Right cardiac atrium (tissue), 5 donors: ENCODE measurements at places on chromosomes 5 and 9. TPM values are rescaled to one million over a fixed set of nuclear protein-coding genes. Genes with fewer than 3 reads are reported as not detected.

- no peak for DNase-seq
Measured at GRCh38 chr5:62671479-62671878, 92.9 kb downstream of the LRRC70 start.

DNA sequence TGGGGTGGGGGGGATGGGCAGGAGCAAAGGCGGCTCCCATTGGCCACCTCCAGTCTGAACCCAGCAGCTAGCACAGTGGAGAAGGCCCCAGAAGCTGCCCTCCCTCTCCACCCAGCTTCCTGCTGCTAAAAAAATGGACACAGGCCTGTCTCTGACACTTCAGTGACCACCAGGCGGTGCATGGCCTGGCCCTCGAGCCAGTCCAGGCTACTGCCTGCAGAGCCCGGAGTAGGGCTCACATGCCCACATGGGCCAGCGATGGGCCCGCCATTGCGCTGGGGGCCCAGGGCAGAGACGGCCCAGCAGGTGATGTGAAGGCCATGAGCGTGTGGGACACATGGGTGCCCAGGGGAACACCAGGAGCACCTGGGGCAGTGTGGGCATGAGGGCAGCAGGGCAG, 52.1 kb upstream of the NOTCH1 start:
- DNase-seq = peak; percentile 39

DNA sequence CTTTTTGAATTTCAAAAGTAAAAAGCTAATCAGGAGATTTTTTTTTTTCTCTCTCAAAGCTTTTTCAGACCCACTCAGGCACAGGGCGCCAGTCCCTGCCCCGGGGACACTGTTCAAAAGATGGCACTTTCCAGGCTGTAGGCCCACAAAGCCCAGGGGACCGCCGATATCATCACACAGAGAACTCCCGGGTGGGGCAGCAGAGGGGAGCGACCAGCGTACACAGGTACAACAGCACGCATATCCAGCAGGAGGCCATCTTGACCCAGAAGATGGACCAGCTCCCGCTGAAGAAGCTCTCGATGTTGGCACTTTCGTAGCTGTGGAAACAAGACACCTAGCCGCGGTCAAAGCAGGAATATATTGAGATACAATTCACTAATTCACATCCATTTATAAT, 108.3 kb downstream of the THBS4 start:
- DNase-seq = no peak

- no peak for DNase-seq
Measured at GRCh38 chr5:113221294-113222176, 213.3 kb downstream of the TSSK1B start.

DNA sequence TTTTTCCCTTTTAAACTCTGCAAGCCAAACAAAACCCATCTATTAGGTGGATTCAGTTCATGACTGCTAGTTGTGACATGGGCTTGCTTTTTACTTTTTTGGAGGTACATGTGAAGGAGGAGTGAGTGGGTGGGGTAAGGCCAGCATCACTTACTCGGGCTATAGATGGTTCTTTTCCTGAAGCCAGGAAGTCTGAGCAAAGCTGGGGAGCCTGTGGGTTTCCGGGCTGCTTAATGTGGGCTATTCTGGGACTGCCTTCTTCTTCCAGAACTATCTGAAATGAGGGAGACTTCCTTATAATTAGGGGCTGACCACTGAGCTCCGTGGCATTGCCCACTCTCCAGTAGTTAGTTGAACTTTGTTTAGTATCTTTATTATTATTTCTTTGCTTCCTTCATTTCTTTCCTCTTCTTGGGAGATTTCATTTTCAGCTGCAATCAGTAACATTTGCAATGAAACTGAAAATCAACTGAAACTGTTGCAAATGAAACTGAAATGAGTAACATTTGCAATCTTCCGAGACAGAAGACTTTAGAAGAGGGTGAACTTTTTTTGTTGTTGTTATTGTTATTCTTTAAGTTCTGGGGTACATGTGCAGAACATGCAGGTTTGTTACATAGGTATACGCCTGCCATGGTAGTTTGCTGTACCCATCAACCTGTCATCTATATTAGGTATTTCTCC, 204.9 kb downstream of the LRRC70 start:
- DNase-seq = no peak

CARD9 gene
- 0.78 TPM for total RNA-seq

DNA sequence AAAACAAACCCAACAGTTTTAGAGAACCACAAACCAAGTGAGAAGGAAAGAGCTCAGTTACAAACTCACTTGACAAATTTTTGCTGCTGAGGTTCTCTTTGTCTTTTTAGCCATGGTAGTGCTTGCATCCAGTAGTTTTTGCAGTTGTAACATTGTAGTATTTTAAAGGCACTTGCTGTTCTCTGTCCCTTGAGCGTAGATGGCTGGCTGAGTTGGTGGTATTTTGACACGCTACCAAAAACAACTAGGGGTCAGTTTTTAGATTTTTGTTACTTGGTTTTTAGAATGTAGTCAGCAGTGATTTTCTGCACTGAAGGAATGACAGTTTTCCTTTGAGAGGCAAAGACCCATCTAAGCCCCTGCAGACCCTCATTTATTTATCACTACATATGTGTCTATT, 58.0 kb downstream of the TLE4 start:
- DNase-seq = no peak

GRCh38 chr9:89603767-89604665, 796 bp upstream of the GADD45G start:
- DNase-seq = peak; percentile 92

DNA sequence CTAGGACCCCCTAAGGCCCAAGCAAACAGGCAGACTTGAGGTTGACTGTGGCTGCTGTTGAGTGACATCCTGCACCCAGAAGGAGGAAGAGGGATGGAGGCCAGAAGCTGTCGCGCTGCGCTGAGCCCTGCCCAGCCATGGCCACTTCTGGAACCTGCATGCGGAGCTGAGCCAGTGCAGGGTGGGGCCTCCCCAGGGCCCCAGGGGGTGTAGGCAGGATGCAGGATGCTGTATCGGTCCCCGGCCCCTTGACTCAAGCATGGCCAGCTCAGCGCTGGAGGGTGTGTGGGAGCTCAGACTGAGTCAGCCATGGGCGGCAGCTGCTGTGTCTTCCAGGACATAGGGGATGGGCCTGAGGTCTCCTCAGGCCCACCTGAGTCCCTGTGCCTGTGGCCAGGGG, 26.9 kb downstream of the GLT6D1 start:
- DNase-seq = no peak

DNA sequence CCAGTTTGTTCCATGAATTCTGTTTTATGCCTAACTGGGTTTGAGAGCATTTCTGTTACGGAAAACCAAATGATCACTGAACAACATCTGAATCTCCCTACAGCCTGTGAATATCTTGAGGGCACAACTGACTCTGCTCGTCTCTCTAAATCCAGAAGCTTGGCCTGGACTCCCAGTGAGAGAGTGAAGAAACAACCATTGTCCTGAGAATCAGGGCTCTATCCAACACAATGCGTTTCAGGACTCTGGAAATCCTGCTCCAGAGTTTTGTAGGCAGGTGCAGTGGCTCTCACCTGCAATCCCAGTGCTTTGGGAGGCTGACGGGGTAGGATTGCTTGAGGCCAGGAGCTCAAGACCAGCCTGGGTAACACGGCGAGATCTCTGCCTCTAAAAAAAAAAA, 7.8 kb upstream of the MVB12B start:
- DNase-seq = no peak

DNA sequence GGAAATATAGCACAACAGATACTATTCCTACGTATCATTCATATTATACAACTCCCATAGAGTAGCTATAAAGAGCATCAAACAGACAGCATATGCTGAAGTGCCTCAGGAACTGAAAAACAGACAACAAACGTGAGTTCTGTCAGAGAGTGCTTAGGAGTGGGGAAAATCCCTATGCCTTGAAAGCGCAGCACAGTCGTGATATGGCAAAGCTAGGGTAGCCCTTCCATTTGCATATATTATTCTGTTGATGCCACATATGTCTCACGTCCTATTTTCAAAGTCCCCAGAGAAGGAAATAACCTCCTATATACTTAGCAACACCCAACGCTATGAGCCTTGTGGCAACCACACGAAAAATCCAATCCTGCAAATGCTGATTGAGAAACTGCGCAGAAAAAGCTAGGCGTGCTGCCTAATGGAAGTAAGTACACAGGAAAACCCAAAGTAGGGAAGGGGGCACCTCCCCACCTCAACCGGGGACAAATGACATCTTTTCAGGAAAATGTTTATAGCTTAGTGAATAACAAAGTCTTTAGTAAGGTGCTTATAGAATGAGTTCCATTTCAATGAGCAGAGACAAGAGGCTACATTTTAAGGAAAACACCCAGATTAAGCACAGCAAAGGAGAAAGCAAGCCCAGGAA, 105.1 kb downstream of the MED10 start:
- no peak for DNase-seq
